ENCODE measurements at places on chromosomes 7 and 10. TPM values are rescaled to one million over a fixed set of nuclear protein-coding genes. Genes with fewer than 3 reads are reported as not detected.
A peak's percentile ranks its signal among the peaks of the same experiment; 100 is the strongest.

GRCh38 chr10:123913688-123914268 lies 22.2 kb upstream of the CPXM2 start:
- no peak overlapping the region for H3K27ac ChIP-seq
- DNase-seq, result no peak

- no peaks in the 10 kb centered on the region for H3K36me3 ChIP-seq
- H3K27ac ChIP-seq, result no peak overlapping the region
- no peaks in the 10 kb centered on the region for H3K4me1 ChIP-seq
- no peaks in the 10 kb centered on the region for H3K27me3 ChIP-seq
- no peak overlapping the region for H3K4me3 ChIP-seq
Observed at GRCh38 chr10:871951-872403, 59.5 kb downstream of the LARP4B start.

DNA sequence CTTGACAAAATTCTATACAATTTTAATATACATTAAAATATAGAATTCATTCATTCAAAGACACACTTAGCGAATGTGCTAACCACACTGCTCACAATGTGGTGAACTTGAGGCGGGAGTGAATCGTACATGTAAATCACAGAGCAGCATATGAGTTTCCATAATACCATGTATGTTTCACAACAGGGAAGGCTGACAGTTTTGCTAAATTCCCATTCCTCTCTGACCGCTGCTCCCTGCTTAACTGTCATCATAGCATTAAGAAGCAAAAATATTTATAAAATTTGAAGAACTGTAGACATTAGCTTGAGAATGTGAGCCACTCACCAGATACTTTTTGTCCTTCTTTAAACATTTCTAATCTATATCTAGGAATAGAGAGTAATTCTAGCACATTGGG lies 763.3 kb downstream of the MAGI2 start:
- no peak for DNase-seq
- no peaks in the 10 kb centered on the region for H3K27me3 ChIP-seq

DNA sequence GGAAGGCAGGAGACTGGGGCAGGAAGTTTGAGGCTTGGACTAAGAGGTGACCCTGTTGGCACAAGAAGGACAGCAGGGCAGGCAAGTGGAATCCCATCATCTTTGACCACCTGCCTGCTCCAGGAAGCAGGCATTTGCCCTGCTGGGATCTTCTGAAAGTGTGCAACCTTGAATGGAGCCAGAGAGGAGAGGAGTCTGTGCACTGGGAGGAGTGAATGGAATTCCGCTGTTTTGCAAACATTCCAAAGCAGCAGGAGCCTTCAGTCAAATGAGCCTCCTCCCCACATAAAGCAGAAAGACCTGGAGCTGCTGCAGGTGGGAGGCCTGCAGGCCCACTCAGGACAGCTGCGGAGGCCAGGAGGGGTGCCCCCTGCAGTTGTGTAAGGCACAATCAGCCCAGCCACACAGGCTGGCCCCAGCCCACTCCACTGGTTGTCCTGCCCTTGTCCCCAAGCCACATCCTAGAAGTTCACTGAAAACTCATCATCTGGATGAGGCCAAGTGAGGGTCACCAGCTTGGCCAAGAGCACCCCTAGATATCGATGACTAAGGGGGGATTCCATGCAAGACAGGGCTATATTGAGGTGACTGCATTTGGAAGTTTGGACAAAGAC lies 249.5 kb downstream of the RPS24 start:
- no peak overlapping the region for H3K4me3 ChIP-seq
- no peaks in the 10 kb centered on the region for H3K36me3 ChIP-seq
- DNase-seq, result no peak

The CDK14 gene
- total RNA-seq, result 37.5 TPM

DNA sequence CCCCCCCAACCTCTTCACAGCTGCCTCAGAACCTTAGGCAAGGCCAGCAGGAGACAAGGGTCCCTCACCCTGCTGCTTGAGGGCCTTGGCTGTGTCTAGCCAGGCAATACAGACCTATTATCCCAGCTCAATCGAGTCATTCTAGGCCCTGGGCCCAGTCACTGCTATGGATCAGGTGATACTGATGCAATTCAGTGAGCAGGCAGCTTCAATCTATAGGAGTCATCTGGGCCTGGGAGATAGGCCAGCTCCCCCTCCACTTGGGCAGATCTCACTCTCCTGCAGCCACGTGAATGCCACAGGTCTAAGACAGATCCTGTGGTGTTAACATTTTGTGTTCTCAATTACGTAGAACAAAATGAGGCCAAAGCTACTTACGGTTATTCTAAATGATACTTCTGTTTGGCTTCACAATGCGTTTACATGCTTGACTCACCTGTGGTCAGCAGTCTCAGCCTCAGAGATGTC lies 68.0 kb upstream of the LRRC4 start:
- H3K36me3 ChIP-seq, result no peaks in the 10 kb centered on the region
- H3K27me3 ChIP-seq, result peaks cover 12% of the 10 kb centered on the region
- no peak overlapping the region for H3K27ac ChIP-seq
- H3K4me3 ChIP-seq, result no peak overlapping the region
- no peak for DNase-seq
- peaks cover 7% of the 10 kb centered on the region for H3K4me1 ChIP-seq

The RTKN2 gene
- total RNA-seq, result 5.7 TPM

DNA sequence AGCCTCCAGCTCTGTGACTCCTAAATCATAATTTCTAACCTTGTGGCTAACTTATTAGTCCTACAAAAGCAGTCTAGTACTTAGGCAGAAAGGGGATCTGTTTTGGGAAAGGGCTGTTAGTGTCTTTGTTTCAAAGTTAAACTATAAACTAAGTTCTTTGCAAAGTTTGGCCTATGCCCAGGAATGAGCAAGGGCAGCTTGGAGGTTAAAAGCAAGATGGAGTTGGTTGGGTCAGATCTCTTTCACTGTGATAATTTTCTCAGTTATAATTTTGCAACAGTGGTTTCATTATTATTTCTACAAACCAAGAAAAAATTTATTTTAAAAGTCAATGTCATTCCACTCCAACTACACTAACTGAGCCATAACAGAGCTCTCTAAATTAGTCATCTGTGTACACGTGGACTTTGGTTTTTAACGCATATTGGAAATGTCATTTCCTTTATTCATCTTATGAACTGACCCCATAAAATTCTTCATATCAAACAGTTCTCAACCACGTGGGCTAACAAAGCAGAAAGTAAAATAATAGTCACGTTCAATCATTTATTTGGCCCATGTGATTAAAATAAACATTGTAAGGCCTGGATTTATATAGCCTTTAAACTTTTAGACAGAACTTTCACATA lies 143.2 kb upstream of the C7orf33 start:
- no peak for DNase-seq
- no peaks in the 10 kb centered on the region for H3K36me3 ChIP-seq
- H3K4me1 ChIP-seq, result no peaks in the 10 kb centered on the region
- no peak overlapping the region for H3K27ac ChIP-seq
- H3K27me3 ChIP-seq, result no peaks in the 10 kb centered on the region
- H3K4me3 ChIP-seq, result no peak overlapping the region

The PDE6C gene
- total RNA-seq, result not detected

DNA sequence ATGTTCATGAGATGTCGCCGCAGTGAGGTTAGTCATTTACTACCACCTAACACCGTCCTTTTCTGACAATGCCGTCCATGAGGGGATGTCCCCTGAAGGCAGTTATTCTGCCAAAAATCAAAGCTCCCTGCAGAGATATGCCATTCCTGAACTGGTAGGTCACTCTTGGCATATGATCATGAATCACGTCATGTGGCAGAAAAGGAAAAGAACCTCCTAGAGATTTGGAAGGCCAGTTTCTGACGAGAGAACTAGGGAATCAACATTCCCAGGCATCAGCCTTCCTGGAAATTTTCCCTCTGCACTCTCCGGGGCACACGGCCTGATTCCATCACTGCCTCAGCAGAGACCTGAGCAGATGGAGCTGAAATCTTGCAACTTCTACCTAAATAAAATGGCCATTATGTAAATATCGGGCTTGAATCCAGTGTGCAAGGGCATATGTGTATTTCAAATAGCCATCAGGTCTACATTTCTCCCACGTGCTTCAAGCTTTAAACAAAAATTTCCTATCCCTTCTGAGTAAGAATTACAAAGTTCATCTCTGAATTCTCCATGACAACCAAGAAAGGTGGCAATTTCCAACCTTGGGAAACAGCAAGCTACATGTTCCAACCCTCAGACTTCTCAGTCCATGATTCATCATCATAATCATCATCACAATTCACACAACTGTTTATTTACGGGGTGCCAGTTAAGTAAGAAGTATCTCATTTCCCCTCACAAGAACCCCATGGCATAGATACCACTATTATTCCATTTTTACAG lies 46.5 kb downstream of the AMPH start:
- no peak overlapping the region for H3K27ac ChIP-seq
- no peak for DNase-seq
- no peak overlapping the region for H3K4me3 ChIP-seq

The THNSL1 gene
- total RNA-seq, result 4.1 TPM

DNA sequence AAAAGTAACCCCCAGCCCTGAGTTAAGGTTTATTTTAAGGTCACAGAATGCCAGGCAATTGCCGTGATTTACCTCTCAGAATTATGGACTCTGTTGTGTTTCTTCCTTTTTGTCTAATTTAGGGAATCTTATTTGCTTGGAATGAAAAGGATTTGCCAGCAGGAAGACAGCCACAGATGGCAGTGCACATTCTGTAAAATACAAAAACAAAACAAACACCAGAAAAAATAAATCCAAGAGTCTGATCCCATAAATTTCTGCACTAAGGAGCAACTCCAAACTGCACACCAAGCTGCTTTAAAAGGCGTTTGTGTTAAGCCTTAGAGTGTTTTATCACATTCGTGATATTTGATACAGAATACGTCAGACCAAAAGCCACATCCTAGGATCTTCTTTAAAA lies 199.0 kb upstream of the C7orf33 start:
- H3K4me3 ChIP-seq, result no peak overlapping the region
- H3K4me1 ChIP-seq, result no peaks in the 10 kb centered on the region
- no peak overlapping the region for H3K27ac ChIP-seq
- H3K36me3 ChIP-seq, result no peaks in the 10 kb centered on the region

The GPNMB gene
- 290 TPM for total RNA-seq

The RET gene
- total RNA-seq, result 0.97 TPM

The TRIM74 gene
- 0.26 TPM for total RNA-seq

The METTL27 gene
- total RNA-seq, result 2.6 TPM

DNA sequence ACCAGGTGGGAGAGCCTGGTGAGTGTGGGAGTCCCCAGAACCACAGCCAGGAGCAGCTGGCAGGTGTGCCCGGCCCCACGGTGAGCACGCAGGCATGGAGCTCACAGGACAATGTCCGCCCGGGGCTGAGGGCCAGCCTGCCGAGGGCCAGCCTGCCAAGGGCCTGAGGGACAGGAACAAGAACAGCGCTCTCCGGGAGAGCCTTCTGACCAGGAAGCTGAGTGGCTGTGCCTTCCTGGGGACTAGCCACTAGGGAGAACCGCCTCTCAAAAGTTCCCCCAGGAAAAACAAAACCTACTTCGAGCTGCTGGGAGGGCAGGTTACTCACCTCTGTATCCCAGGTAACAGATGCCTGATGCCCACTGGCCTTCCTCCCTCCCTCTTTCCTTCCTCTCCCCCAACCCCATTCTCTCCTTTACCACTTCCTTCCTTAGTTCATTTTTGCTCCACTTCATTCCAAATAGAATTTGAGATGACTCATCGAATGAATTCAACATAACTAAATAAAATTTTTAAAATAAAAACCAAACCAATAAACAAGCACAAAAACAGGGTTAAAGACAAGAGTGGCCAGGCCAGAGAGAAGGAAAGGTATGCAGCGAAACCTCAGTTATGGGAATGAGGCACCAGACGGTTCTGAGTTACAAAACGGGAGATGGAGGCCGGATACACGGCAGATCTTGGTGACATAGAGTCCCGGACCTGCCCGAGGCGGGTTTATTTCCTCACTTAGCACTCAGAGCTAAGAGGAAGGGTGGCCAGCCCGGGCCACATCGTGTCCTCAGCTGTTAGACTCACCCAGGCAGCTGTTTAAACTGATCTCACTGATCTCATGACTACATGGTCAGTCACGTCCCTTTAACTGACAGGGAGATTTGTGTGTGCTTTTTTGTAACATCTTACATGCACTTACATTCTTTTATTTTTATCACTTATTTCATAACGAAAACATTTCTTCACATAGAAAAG lies 128.5 kb downstream of the TNS3 start:
- H3K27ac ChIP-seq, result peak overlapping the region; percentile 68
- H3K4me1 ChIP-seq, result peaks cover 18% of the 10 kb centered on the region
- DNase-seq, result peak; percentile 61
- H3K36me3 ChIP-seq, result peaks cover 3% of the 10 kb centered on the region
- H3K27me3 ChIP-seq, result no peaks in the 10 kb centered on the region

The SFTPA2 gene
- 13,178 TPM for total RNA-seq

The FBXO24 gene
- 0.37 TPM for total RNA-seq

GRCh38 chr7:46029111-46029704 lies 108.1 kb upstream of the IGFBP3 start:
- no peaks in the 10 kb centered on the region for H3K27me3 ChIP-seq
- no peak overlapping the region for H3K27ac ChIP-seq
- no peak for DNase-seq
- H3K4me1 ChIP-seq, result no peaks in the 10 kb centered on the region
